ENCODE measurements at places on chromosomes 7 and 10. TPM values are rescaled to one million over a fixed set of nuclear protein-coding genes. Genes with fewer than 3 reads are reported as not detected.

DNA sequence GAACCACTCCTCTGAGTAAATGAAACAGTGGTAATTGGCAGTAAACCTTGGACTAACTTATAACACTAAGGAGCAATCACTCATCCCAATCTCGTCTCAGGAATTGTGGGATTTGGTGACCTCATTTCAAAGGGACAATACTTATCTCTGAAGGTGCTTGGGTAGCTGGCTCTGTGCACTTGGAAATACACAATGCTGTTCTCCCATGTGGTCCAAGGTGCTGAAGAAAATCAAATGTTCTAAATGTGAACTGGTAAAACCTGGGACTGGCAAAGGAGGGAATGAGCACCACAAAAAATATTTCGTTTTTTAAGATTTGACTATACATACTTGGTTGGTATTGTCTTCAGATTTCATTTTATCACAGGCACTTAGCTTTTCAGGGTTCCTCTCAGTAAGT is 1193.0 kb downstream of the SORCS1 start:
- no peak for DNase-seq

GRCh38 chr7:122884186-122884585 is 2.1 kb downstream of the CADPS2 start:
- DNase-seq, result no peak

DNA sequence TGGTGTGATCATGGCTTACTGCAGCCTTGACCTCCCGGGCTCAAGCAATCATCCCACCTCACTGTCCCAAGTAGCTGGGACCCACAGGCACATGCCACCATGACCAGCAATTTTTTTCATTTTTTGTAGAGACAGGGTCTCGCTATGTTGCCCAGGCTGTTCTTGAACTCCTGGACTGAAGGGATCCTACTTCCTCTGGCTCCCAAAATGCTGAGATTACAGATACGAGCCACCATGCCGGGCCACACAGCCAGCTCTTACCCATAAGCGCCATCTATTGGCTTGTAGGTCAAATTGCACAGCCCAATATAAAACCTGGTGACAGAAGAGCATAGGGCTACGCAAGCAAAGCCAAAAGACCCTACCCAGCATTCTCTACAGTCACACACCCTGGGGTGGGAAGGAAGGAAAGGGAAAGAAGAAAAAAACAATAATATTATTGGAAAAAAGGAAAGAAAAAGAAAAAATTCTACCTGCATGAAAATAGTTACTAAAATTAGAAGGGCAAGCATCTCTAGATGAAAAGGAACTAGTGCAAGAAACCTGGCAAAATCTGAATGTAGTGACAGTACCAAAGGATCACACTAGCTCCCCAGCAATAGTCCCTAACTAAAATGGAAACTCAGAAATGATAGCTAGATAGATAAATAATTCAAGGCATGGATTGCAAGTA is 29.4 kb upstream of the AMPH start:
- peak; percentile 30 for DNase-seq

DNA sequence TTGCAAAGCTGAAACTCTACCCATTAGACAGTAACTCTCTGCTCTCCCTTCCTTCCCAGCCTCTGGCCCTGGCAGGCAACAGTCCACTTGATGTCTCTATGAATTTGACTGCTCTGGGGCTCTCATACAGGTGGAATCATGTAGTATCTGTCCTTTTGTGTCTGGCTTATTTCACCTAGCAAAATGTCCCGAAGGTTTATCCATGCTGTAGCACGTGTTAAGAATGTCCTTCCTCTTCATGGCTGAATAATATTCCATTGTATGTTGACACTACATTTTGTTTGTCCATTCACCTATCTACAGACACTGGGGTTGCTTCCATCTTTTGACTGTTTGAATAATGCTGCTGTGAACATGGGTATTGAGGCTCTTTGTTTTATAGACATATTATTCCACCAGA is 128.9 kb downstream of the EGFR start:
- DNase-seq, result no peak

DNA sequence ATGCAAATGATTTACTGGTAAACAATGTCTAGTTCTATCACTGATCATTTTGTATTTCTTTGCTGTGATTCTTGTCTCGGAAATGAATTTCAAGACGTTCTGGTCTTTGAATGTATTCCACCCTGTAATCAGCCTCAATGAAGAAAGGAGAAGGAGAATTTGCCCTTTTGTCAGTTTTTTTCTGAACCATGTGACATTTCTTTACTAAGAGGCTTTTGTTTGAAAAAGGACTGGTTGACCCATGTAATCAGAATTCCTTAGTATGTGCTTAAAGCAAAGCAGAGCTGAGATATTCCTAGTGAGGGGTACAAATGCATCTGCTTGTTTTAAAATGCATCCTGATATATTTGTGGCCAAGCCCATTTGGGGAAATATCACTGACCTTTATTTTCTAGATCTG is 581.6 kb downstream of the ETV1 start:
- DNase-seq, result no peak

GRCh38 chr10:82211346-82211745 is 336.4 kb downstream of the NRG3 start:
- DNase-seq, result no peak

DNA sequence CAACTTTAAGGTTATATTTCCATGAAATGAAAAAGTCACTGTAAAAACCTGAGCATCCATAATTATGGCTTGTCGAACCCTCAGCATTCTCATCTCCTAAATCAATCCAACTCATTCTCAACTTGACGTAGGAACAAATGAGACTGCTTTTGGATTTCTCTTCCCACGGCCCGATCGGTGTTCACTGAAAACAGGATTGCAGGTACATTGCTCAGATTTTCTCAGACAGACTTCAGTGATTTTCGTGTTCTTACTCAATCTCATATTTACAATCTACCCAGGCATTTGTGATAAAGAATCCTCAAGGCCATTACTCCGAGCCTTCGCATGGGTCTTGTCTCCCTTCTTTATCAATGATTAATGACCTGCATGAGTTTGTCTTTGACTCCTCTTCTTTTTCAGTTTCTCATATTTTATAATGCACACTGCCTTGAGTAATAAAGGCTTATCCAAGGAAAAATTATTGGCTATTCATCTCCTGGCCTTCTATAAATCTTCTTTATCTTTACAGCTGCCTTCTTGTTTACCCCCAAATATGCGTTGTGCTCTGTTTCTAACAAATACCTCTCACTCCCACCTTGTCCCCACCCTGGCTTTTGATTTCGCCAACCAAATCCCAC is 90.4 kb upstream of the MYO3A start:
- DNase-seq, result no peak

DNA sequence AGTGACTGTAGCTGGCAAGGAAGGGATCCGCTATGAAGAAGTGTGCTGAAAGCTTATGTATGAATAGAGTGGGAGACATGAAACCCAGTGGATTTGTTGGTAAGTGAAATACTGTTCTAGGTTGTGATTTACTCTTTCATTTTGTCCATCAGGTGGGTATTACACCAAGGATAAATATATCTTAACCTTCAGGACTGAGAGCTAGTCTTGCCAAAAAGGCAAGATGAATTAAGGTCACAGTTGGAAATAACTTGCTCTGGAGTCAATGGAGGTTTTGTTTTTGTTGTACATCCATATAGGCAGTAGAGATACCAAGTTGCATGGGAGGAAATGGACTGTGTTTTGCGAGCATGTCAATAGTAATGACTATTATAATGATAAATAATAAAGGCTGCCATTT is 190.6 kb downstream of the TMEM178B start:
- DNase-seq, result no peak

DNA sequence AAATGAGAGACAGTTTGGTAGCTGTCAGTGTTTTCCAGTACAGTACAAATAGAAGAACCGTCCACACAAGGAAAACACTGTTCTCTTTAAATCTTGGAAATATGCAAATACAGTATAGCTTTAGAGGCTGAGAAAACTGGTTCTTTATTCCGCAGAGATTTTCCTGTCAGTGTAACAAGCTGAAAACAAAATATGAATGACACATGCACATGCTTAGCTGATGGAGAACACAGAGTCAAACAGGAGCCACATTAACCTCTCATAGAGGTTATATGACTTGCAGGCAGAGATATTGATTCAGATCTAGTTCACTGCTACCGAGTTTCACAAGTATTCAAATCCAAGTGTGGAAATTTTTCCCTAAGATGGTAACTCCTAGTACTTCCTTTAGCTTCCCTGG is 135.2 kb upstream of the C1QL3 start:
- no peak for DNase-seq

GRCh38 chr7:150447966-150448788 is 2.3 kb upstream of the GIMAP8 start:
- no peak for DNase-seq

DNA sequence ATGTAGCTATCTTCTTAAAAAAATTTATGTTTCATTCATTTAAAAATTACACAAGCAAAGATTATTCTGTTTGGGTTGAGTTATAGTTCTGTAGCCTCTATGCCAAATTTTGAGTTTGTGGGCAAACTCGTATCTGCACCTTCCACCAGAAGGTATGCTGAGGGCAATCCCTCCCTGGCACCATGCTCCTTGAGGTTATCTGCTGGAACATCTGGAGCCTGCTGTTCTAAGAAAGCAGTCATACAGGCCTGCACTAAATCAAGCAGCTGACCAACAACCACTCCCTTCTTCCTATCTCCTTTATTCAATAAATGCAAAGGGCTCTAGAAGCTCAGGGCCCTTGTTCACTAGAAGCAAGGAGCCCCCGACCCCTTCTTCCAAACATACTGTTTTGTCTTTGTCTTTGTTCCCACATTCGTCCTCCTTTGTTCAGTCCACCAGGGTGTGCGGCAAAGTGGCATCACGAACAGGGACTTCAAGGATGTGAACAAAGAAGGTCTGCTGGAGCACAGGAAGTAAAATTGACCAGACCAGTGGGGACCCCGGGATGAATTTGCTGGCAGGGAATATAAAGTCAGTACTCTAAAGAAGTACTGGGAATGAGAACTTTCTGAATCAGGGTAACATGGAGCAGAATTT is 36.4 kb downstream of the OR13A1 start:
- no peak for DNase-seq

GRCh38 chr10:112959207-112959838 is 9.3 kb downstream of the TCF7L2 start:
- DNase-seq, result peak; percentile 72

DNA sequence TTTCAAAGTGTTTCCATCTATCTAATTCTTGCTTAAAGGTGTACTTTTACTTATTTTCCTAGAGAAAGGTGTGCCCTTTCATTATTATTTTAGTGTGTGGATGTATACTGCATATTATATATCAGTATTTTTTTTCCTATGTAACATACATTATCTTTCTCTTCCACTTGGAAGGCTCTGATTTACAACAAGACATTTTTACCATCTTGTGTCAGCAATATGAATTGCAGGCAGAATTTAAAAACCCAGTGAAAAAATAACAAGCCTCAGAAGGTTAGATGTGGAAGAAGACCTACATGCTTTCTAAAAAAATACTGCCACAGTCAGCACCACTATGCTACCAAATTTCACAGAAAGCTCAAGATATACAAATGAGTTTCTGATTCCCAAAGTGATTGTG is 327.7 kb upstream of the STEAP1 start:
- no peak for DNase-seq

Gene FEZF1
- total RNA-seq, result not detected

Gene C10orf88
- total RNA-seq, result 9.4 TPM

Gene ZP3
- total RNA-seq, result 2.5 TPM

Gene UNC5B
- total RNA-seq, result 1.7 TPM

Gene SPDYE2
- not detected for total RNA-seq
